ENCODE measurements at places on chromosomes 16 and 17.

- DNase-seq: peak; percentile 61
Observed at GRCh38 chr17:77140878-77141767, at the start of gene SEC14L1. TSS of gene SEC14L1 (plus strand) at chr17:77140969. CDS start at chr17:77143597, 2,628 bp downstream.

GRCh38 chr17:74082886-74083285 is 120.6 kb upstream of the RPL38 start:
- DNase-seq: no peak

GRCh38 chr17:4949321-4950074 is 1.2 kb upstream of the PFN1 start:
- DNase-seq: peak; percentile 75

DNA sequence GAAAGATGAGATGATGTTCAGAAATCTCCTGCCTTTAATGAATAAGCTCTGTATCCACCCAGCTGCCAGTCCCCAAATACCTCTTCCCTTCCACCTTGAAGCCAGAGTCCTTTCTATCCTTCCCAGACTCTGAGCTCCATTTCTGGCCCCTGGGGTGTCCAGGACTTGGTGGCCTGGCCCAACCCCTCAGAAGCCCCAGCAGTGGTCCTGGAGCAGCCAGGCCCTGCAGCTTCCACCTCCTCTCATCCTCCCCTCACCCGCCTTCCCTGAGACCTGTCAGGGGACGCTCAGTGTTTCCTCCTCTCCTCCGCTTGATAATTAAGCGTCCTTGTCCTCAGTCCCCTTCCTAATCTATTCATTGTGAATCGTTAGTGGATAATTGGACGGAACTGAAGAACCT is 95.2 kb upstream of the CCL1 start:
- no peak for DNase-seq

GRCh38 chr16:27127308-27127707 is 60.6 kb downstream of the C16orf82 start:
- DNase-seq: no peak

DNA sequence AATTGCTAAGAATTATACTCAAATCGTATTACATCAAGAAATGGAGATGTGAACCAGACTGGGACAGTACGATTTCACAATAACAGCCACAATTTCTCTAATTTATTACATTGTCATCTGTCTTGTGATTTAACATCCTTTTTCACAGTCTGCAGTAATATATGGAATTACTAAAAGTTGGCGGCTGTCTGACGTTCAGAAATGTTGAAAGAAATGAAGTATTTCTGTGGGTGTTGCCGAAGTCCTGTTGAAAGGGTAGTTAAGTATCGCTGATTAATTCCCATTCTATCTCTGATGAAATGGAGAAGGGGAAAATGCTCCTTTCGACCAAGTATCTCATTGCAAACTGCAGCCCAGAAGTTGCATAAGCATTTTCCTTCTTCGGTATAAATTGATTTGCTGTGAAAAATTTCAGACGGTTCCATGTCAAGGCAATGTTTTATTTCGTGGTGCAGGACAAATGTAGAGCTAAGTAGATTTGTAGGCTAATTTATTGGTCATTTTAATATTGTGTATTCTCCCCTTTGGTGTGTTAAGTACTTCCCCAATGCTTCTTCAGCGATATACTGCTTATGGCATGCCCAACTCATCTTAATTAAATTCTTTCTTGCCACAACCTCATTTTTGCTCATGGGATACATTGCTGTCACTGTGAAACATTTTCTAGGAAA is 775.2 kb upstream of the RBFOX1 start:
- no peak for DNase-seq

- no peak for DNase-seq
Observed at GRCh38 chr16:595942-596735, 6.3 kb downstream of the RAB40C start.

GRCh38 chr17:51734462-51734861 is 424.1 kb downstream of the CA10 start:
- DNase-seq: peak; percentile 15

DNA sequence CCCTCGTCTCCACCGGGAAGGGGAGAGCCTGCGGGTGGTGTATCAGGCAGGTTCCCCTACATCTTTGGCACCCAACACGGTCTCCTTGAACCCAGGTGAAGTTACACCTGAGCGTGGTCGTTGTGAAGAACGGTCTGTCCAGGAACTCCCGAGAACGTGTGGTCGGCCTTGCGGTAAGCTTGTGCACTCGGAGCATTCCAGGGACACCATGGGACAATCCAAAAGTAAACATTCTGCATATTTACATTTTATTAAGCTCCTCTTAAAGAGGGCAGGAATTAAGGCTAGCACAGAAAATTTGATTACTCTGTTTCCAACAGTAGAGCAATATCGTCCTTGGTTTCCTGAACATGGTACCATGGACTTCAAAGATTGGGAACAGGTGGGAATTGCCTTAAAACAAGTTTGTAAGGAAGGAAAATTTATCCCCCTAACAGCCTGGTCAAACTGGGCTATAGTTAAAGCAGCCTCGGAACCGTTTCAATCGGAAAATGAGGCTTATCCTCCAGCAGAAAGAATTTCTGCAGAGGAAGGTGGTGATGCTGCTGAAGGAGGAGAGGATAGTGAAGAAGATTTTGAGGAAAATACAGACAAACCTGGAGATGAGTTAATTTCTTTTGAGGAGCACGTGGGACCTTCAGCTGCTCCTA is 18.2 kb downstream of the ALOX15B start:
- DNase-seq: no peak

- no peak for DNase-seq
Observed at GRCh38 chr17:48514477-48514876, 16.3 kb downstream of the HOXB1 start.

- DNase-seq: no peak
Observed at GRCh38 chr17:37789771-37790541, 45.1 kb upstream of the HNF1B start.

DNA sequence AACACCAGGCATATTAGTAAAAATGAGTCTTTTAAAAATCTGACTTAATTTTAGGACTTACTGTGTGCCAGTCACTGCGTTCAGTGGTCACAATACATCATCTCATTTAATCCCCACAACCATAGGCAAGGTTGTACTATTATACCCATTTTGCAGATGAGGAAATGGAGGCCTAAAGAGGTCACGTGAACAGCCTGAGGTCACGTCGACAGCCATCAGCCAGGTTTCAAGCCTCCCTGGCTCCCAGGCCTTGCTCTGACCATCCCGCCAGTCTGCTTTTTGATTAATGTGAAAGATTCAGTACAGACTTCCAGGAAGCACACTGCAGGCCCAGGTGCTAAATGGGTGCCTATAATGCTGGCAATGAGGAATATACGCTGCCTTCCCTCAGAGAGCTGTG is 86.3 kb upstream of the TOX3 start:
- DNase-seq: no peak

- peak; percentile 88 for DNase-seq
Observed at GRCh38 chr16:74709441-74709877, 8.8 kb upstream of the MLKL start.

DNA sequence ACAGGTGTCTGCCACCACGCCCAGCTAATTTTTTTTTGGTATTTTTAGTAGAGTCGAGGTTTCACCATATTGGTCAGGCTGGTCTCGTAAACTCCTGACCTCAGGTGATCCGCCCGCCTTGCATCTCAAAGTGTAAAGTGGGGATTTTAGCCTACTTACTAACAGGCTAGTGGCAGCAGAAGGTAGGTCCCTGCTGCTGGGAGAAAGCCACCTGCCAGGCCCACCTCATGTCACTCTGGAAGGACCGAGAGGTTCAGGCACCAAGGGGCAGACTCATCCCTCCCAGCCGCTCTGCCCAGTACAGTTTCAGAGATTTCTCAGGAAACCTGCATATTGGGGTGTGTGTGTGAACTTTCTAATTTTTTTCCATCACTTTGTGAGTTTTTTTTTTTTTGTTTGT is 2.1 kb upstream of the RCVRN start:
- no peak for DNase-seq

DNA sequence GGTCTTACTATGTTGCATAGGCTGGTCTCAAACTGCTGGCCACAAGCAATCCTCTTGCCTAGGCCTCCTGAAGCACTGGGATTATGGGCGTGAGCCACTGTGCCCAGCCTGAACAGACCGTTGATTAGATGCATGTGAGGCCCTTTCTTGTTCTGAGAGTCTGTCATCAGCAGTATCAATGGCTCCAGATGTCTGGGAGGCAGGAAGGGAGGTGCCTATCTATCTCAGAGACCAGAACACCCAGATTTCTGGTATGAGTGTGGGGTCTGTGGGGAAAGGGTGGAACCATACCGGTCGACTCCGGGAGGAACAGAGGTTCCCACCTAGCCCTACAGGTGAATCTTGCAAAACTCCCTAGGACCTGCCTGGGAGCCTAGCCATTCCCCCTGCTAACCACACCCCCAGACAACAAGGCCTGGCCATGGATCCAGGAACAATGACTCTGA is 71.7 kb downstream of the PRKCB start:
- no peak for DNase-seq

GRCh38 chr17:81990836-81991683 is 13.6 kb downstream of the ASPSCR1 start:
- no peak for DNase-seq

DNA sequence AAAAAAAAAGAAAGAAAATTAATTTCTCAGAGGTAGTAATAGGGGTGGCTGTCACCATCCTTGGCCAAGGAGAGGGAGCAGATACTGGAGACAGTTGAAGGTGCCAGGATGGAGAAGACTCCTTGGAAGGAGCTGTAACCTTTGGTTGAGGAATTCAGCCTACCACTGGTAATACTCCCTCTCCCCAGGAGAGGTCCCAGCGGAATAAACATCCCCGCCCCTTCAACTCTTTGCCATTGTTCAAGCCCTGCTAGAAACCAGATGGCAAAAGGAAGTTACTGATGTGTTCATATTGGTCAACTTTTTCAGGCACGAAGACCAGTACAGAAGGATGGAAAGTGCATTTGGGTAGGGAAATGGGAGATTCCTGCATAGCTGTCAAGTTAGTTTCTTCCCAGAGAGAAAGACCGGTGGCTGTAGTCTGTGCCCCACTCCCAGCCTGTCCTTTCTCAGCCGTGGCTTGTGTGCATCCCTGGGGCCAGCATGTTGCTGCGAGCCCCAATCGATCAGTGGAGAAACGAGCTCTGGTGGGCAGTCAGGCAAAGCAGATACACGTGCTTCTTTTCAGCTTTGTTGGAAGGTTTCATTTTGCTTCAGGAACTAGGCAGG is 612.1 kb downstream of the MAF start:
- DNase-seq: no peak

- no peak for DNase-seq
Observed at GRCh38 chr16:30958175-30959079, 873 bp downstream of the SETD1A start.

DNA sequence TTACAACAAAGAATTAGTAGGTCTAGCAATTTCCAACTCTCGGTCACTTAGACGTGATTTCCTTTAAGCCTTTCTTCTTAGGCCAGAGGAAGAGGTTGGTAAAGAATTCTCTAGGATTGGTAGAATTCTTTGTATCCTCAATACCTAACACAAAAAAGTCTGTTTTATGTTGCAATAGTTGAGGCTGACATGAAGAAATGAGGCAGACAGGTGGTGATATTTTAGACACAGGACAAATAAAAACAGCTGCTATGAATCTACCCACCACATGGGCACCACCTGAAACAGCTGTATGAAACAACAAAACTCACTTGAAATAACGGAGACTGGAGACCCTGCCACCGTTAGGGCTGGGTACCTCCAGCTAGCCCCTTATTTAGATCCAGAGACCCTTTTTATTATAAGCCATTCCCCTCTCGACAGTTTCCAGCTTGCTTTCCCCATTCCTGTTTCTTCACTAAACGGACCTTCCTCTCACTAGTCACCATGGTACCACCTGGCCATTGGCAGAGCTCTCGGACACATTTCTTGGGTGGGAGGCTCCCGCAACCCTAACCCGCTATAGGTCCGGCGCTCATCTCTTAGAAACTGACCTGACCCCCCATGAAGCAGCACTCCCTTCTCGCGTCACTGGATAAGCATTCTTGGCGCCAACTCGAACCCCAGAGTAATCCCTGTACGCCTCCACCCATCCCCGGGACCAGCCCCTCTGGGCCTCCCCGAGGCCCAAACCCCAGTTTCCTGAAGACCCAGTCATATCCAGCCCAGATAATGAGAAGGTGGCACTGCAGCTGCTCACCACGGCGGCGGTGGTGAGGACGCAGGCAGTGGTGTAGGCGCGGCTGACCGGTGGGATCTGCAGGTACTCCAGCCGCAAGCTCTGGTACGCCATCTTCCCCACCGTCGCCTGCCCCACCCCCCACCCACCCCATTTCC is at the start of gene DERL2:
TSS of gene DERL2 (minus strand) at position 909 of the 936 bp plus-strand sequence. CDS start at position 892, 17 bp downstream.
- DNase-seq: no peak

DNA sequence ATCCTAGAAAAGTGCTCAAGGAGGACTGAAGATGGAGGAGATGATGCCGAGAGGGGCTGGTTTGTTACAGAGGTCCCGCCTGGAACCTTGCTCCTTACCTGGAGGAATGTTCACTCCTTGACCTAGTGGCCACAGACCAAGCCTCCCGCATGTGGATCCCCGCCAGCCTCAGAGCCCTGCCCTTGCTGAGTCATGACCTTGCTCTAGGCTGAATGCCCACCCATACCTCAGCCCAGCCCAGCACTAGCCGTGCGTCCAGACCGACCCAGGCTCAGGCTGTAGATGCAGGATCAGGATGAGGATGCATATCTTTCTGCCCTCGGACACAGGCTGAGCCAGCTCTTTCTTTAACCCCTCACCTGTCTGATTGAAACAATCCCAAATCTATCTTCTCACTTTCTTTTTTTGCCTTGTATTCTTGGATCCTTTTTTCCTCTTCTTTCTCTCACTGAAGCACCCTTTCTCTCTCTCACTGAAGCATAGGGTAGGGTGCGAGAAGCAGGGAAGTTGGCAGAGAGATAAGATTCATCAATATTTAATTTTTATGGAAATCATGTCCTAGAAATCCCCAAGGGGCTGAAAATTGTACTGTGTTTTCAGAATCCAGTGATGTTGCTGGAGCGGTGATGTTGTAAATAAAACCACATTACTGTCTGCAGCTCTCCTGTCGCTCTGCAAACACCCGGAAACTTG is 34.9 kb downstream of the WSCD1 start:
- no peak for DNase-seq

DNA sequence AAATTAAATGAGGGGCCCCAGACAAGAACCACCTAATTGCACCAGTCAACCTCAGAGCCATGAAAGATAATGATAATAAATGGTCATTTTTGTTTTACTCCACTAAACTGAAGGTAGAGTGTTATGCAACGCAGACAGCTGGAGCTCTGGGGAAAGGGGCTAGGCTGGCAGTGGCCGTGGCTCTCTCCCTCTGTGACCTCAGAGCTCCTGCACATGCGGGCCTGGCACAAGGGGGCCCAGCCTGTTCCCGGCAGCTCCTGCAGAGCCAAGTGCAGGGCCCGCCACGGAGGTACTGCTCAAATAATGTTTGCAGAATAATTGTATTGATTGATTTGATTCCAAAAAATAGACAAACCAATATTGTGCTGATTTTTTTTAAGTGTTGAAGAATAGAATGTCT is 109.5 kb downstream of the SALL1 start:
- no peak for DNase-seq

DNA sequence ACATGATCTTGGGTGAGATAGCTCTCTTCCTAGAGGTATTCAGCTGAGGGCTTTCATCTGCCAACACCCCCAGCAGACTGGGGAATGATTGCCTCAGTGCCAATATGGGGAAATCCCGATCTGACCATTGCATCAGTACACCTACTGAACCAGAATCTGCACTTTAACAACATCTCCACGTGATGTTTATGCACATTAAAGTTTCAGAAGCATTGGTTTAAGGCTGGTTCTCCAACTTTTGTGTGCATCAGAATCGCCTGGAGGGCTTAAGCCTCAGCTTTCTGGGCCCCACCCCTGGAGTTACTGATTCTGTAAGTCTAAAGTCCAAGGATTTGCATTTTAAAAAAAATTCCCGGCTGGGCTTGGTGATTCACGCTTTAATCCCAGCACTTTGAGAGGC is 123.6 kb upstream of the MED13 start:
- DNase-seq: no peak

Measured in nephron progenitor cell (in vitro differentiated cells).